NCI-H187 (cell line): ENCODE measurements at places on chromosomes 1 and 21.

- DNase-seq = no peak
These were observed 163.5 kb downstream of the NFIA start for GRCh38 chr1:61245696-61246400.

GRCh38 chr1:156935505-156936128 lies 15.2 kb downstream of the LRRC71 start:
- no peak for DNase-seq

- no peak for DNase-seq
These were observed 30.7 kb downstream of the NTPCR start for GRCh38 chr1:232980986-232981560.

GRCh38 chr1:83850834-83851233 lies 148.1 kb downstream of the TTLL7 start:
- DNase-seq = no peak

DNA sequence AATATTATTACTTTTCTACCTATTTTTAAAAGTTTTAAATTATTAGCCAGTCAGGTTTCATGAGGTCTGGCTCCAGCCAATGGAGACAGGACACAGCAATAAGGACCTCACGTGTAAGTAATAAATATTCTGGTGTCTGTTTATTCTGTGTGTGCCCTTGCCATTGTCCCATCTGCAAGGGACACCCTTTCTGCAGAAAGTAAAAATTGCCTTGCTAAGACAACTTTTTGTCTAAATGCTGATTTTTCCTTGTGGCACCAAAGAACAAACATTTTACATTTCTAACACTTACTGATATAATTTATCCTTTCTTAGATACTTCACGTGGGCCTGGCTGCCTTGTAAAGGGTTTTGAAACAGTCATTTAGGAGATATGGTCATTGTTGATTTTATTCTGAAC lies 29.4 kb downstream of the OVAAL start:
- DNase-seq = no peak

- DNase-seq = no peak
These were observed 80.0 kb downstream of the VCAM1 start for GRCh38 chr1:100799548-100799947.
